ENCODE measurements at places on chromosomes 1 and 21.
A peak's percentile ranks its signal among the peaks of the same experiment; 100 is the strongest.

GRCh38 chr21:27569091-27569490 is 602.2 kb upstream of the ADAMTS5 start:
- DNase-seq = no peak

DNA sequence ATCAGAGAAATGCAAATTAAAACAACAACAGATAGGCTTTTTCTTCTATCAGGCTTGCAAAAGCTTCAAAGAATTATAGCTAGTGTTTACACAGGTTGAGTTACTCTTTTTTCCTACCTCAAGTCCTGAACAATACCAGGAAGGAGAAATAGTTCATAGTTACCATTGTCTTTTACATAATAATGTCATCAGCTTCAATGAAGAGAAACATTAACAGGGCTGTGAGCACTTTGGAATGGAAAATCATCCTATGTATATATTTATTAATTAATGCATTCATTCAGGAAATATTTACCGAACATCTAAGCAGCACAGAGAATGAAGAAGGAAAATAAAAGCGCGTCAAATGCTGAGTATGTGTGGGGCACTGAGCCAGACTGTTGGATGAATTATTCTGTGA is 197.3 kb downstream of the ZBTB18 start:
- DNase-seq = no peak

GRCh38 chr1:21397813-21398188 is 42.1 kb upstream of the NBPF3 start:
- DNase-seq = no peak

GRCh38 chr1:209626346-209627026 is 25.7 kb downstream of the LAMB3 start:
- DNase-seq = no peak

DNA sequence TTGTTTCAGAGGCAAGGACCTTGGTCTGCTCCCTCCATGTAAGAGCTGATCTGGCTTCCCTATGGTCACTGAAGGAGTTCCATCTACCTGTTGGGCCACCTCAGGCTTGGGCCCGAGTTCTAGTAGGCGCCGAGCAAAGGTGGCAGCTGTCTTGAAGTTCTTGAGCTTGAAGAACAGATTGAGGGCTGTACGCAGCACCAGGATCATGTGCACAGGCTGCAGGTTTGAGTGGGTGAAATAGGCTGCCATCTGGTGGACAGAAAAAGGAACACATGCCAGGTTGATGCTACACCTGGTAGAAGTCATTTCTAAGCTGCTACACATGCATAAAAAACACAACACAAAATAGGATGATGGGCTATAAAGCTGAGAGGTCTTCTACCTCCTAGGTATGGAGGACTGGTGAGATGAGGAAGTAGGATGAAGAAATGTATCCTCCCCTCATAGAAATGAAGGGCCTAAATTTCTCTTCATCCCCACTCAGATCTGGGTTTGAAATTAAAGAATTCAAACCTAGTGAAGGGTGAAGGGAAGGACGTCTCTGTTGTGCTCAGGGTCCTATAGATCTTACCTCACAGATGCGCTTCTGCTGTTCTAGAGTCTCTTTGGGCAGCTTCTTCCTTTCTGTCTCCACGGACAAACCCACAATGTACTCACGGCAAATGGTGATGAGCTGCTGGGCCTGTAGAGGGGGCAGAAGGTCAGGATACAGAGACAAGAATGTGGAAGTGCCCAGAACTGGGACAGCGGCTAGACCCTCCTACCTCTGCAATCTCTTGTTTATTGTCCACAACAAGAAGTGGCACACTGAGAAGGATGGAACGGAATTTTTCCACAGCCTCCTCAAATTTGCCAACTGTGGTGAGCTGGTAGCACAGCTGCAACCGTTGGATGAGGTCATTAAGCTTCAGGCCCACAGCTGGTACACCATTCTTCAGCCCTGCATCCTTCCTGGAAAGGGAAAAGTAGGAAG is 6.6 kb upstream of the PEX19 start:
- peak; percentile 32 for DNase-seq

DNA sequence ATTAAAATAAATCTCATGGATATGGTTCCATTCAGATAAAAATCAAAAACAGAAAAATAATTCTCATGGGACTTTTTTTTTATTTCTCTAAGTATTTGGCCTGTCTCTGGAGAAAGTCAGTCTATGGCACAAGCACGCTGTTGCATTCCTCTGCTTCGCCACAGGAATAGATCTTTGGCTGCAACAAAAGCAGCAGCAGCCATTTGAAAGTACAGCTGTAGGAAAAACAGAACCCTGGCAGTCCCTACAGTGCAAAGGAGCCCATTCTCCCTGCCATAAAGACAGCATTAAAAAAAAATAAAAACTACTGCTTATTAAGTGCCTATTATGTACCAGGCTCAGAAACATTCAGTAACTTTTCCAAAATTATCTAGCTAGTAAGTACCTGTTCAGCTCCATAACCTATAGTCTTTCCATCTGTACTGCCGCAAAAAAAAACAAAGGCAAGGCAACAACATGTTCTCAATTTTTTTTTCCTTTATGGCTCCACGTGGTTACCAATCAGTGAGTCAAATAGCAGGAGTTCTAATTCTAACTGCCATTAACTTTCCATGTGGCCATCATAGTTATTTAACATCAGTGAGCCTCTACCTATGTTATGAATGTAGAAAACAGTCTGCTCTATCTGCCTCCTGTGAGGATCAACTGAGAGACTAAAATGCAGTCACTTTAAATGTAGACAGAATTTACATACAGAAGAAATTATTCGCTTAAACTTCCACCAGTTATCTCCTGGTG is 22.7 kb downstream of the SLC35D1 start:
- no peak for DNase-seq

- no peak for DNase-seq
Observed at GRCh38 chr1:207223162-207223561, 98.3 kb upstream of the CD55 start.

DNA sequence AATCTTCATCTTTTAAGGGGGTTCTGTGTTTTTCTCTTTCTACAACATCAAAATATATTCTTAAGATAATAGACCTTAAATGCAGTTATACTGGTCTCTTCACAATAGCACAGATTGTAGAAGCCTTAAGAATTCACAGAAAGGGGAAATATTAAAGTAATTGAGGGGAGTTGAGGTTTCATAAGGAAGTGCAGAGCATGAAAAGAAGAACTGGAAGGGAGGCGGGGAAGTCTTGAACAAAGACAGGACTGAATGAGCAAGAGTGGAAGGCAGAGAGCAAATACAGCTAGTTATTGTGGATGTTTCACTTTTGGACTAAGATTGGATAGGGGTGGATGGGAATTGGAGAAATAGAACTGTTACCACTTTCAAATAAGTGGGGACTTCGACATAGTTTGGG is 67.7 kb downstream of the PTGER3 start:
- DNase-seq = no peak

- DNase-seq = no peak
Observed at GRCh38 chr21:31457675-31458074, 113.6 kb upstream of the TIAM1 start.

GRCh38 chr1:226440512-226440911 is 32.6 kb upstream of the PARP1 start:
- DNase-seq = no peak
